ENCODE measurements at places on chromosomes 7 and 10. TPM values are rescaled to one million over a fixed set of nuclear protein-coding genes. Genes with fewer than 3 reads are reported as not detected.

The LIPM gene
- not detected for total RNA-seq

The INHBA gene
- not detected for total RNA-seq

The HOXA1 gene
- 1.4 TPM for total RNA-seq

The HOXA2 gene
- not detected for total RNA-seq

The CPA2 gene
- total RNA-seq, result not detected

GRCh38 chr7:70484255-70484654, 647.7 kb upstream of the GALNT17 start:
- no peak overlapping the region for H3K27ac ChIP-seq
- DNase-seq, result no peak
- no peaks in the 10 kb centered on the region for H3K27me3 ChIP-seq
- H3K4me3 ChIP-seq, result no peak overlapping the region
- H3K4me1 ChIP-seq, result no peaks in the 10 kb centered on the region

GRCh38 chr10:31381766-31382316, 62.8 kb downstream of the ZEB1 start:
- no peaks in the 10 kb centered on the region for H3K27me3 ChIP-seq
- peaks cover 2% of the 10 kb centered on the region for H3K4me1 ChIP-seq
- H3K27ac ChIP-seq, result no peak overlapping the region
- peaks cover 2% of the 10 kb centered on the region for H3K36me3 ChIP-seq
- no peak for DNase-seq

GRCh38 chr7:37908221-37908788, 8.3 kb downstream of the SFRP4 start:
- no peak for DNase-seq
- H3K27ac ChIP-seq, result no peak overlapping the region
- H3K4me3 ChIP-seq, result no peak overlapping the region
- peaks cover 2% of the 10 kb centered on the region for H3K27me3 ChIP-seq
- H3K4me1 ChIP-seq, result no peaks in the 10 kb centered on the region

DNA sequence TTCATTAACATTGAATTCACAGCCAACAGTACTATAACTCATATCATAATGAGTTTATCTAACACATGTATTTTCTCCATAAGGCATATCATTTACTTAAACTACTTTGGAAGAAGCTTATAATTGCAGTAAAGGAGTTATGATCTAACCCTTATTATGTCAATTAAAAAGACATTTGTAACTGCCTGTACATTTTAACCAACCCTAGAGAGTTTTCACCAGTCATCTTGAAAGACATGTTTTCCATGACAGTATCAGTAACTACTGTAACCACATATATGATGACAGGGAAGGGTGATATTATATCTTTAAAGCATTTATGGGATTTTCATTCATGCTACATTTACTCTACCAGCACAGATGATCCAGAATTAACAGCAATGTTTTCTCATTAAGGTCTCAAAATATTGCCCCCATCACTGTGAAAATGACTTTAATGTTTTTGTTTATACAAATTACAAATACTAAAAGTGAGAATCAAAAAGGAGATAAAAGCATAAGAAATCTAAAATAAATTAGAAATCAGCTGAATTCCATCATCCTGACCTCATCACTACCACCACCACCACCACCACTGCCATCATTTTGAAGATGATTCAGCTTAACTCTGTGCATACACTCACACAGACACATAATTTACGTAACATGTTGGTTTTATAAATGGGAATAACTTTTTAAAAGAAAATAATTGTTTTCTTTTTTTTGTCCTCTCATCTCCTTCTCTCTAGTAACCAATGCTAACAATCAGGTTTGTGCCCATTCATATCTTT, 53.6 kb downstream of the MKLN1 start:
- H3K36me3 ChIP-seq, result peaks cover 4% of the 10 kb centered on the region
- peaks cover 20% of the 10 kb centered on the region for H3K4me1 ChIP-seq
- H3K27ac ChIP-seq, result no peak overlapping the region
- H3K27me3 ChIP-seq, result no peaks in the 10 kb centered on the region
- DNase-seq, result no peak
- no peak overlapping the region for H3K4me3 ChIP-seq

- H3K27ac ChIP-seq, result peak overlapping the region; percentile 37
- H3K4me1 ChIP-seq, result peaks cover 30% of the 10 kb centered on the region
- peak; percentile 85 for DNase-seq
- H3K27me3 ChIP-seq, result no peaks in the 10 kb centered on the region
Measured at GRCh38 chr10:114603948-114604347, 54.1 kb downstream of the ABLIM1 start.

- H3K27ac ChIP-seq, result no peak overlapping the region
- H3K27me3 ChIP-seq, result no peaks in the 10 kb centered on the region
- H3K4me1 ChIP-seq, result peaks cover 16% of the 10 kb centered on the region
- no peak overlapping the region for H3K4me3 ChIP-seq
- DNase-seq, result no peak
Measured at GRCh38 chr7:157414702-157415096, 77.9 kb downstream of the DNAJB6 start.

DNA sequence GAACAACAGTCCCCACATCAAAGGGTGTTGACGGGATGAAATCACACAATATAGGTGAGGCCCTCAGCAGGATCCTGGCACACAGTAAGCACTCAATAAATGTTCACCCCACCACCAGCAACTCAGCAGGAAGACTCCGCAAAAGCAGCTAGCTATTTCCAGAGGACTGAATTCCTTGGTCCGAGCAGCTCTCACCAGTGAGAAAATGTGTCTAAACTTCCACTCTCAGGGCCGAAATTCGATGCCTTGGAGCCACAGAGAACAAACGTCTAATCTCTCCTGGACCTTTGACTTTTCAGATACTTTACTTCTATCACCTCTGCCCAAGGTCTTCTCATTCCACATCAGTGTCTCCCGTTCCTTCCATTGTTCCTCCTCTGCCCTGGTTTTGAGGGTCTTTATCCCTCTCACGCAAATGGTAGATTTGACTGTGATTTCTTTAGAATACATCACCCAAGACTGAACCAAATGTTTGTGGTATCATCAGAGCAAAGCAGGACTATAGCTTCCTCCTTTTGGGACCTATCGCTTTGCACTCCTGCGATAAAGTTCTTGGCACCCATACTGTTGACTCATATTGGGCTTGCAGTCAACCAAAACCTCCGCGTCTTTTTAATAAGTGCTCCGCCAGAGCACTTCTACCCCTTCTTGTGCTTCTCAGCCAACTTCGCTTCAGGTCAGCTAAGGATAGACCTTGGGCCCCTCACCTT, 903 bp upstream of the NT5C2 start:
- DNase-seq, result no peak
- H3K4me3 ChIP-seq, result peak overlapping the region; percentile 32
- H3K27ac ChIP-seq, result no peak overlapping the region

DNA sequence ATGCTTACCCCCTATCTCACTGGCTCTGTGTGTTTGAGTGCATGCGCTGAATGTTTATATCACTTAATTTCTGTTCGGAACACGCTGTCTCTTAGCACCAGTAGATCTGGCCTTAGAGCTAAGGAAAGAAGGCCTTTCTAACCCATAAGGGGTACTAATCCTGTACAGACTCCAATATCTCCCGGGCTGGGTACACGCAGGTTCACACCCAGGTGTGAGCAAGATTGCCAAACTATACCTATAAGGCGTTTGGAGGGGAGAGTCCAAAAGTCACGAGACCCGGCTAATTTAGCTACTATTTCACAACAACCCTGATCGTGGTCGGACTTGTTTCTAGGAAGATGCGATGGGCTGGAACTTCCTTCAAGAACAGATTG, 727 bp upstream of the PDSS1 start:
- H3K4me3 ChIP-seq, result peak overlapping the region; percentile 88
- no peak for DNase-seq
- peak overlapping the region; percentile 60 for H3K27ac ChIP-seq

DNA sequence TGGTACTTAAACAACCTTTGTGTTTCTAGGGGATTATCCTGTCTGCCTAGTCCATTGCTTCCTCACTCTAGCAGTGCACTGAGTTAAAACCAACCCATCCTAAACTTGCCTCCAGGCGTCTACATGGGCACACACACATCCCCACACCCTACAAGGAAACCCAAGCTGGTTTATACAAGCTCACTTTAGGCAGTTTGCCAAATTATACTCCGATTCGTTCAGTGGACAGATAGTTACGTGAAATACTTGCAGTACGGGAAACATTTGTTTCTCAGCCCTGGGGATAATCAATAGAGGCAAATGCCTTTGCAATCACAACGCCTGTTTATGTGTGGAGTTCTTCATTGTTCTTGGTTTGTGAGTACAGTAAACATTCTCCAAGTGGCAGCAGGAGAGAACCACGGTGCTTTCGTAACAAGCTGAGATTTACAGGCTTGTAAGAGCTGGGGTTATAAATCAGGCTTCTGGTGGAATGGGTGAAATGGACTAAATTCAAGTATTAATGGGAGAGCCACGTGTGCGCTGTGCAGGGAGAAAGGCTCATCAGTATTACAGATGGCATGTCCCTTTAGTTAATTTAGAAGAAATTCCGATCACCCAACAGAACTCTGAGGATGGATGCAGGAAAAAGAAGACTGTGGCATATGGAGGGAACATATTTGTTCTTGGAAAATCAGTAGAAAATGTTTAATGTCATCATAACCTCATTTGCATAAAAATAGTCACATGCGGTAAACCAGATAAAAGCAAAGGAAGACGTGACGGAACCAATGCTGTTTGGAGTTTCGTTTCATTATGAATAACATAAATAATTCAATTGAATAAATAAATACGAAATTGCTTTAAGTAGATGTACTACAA, 217.1 kb downstream of the GALNT17 start:
- DNase-seq, result no peak
- H3K27ac ChIP-seq, result no peak overlapping the region
- no peaks in the 10 kb centered on the region for H3K36me3 ChIP-seq
- no peaks in the 10 kb centered on the region for H3K4me1 ChIP-seq
- no peak overlapping the region for H3K4me3 ChIP-seq
- no peaks in the 10 kb centered on the region for H3K27me3 ChIP-seq

- no peaks in the 10 kb centered on the region for H3K27me3 ChIP-seq
- H3K27ac ChIP-seq, result peak overlapping the region; percentile 44
Measured at GRCh38 chr10:11232222-11232961, 214.7 kb downstream of the CELF2 start.

GRCh38 chr7:22121702-22122474, 176.2 kb upstream of the CDCA7L start:
- H3K4me1 ChIP-seq, result no peaks in the 10 kb centered on the region
- no peaks in the 10 kb centered on the region for H3K27me3 ChIP-seq
- no peak for DNase-seq
- no peak overlapping the region for H3K4me3 ChIP-seq
- H3K36me3 ChIP-seq, result no peaks in the 10 kb centered on the region
- no peak overlapping the region for H3K27ac ChIP-seq

- no peaks in the 10 kb centered on the region for H3K36me3 ChIP-seq
- H3K27ac ChIP-seq, result peak overlapping the region; percentile 82
Measured at GRCh38 chr7:63899691-63900393, 98.8 kb upstream of the ZNF722 start.
